AG08396 (cell line): ENCODE measurements at places on chromosomes 4 and X.

- no peak for DNase-seq
Measured at GRCh38 chrX:153878345-153878744, 7.6 kb downstream of the L1CAM start.

DNA sequence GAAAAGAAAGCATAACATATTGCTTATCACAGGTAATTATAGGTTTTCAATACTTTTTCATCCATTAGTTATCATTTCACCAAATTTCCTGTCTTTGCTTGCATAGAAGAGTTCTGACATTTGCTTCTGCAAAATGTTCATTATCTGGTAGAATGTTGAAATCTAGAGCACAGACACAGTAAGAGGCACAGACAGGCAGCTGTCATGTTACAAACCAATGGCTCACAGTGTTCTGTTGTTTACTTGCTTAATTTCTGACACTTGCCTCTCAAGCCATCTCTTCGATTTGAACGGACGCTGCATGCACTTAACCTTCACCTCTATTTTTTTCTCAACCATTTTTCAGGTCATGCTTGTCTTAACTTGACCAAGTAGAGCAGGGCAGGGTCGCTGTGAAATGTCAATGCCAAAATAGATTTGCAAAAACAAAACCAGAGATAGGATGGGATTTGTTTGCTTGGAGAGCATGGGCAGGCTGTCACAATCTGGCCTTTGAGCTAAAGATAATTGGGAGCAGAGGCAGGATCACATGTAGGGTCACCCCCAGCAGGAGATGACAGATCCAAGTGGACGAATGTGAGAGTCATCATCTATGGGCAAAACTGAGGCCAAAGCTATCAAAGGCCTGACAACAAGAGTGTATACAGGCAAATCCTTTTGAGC, 292.3 kb downstream of the SMARCA1 start:
- DNase-seq = no peak

DNA sequence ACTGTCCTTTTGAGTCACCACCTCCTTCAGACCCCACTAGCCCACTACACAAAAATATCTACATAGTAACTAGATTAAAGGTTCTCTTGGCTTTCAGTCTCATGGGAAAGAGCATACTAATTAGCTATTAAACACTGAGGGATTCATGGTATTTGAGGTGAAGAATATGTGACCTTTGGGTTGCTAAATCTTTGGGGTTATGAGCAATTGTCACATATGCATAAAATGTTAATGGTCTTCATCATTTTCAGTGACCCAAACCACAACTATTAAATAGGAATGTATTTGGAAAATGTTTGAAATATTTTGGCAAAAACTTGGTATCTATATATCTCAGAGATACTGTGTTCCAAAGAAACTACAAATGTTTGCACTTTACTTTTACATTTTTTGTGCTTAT, 365.1 kb downstream of the MAGEB5 start:
- DNase-seq = no peak

- DNase-seq = peak; percentile 48
Measured at GRCh38 chr4:151540728-151541388, 131.9 kb downstream of the FHIP1A start.

- peak; percentile 8 for DNase-seq
Measured at GRCh38 chr4:146916479-146917076, 29.1 kb downstream of the TTC29 start.

- no peak for DNase-seq
Measured at GRCh38 chr4:121213940-121214339, 49.8 kb upstream of the TNIP3 start.

DNA sequence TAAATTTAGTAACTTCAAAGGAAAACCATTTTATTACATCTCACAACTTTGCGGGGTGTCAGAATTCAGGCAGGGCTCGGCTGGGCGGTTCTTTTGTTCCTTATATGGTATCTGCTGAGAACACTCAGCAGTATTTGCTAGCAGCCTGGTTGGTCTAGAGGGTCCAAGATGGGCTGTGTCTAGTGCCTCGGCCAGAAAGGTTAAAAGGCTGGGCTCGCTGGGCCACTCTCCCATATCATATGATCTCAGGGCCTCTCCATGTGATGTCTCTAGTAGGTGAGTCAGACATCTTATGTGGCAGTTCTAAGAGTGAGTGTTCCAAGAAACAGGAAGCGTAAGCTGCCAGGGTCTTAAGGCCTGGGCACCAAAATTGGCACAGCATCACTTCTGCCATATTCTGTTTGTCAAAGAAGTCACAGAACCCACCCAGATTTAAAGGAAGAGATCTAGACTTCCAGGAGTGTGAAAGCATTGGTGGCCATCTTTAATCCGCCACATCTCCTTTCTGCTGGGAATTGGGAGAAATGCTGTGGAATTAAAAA, 100.9 kb upstream of the ATP6AP2 start:
- no peak for DNase-seq

DNA sequence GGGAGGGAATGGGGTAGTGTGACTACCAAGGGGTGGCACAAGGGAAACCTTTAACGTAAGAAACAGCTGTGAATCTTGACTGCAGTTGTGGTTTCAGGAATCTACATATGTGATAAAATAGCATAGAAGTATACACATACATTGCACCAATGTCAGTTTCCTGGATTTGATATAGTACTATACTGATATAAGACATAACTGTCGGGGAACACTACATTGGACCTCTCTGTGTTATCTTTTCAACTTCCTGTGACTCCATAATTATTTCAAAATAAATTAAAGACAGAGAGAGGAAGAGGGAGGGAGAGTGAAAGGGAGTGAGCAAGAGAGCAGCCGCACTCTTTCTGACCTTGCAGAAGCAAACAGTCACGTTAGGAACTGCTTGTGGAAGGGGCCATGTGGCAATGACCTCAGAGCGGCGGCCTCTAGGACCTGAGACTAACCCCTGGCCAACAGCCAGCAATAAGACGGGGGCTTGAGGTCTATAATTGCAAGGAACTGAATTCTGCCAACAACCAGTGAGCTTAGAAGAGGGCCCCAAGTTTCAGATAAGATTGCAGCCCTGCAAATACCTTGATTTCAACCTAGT, 47.4 kb downstream of the NALF2 start:
- DNase-seq = no peak

GRCh38 chrX:115147220-115147619, 42.0 kb upstream of the RBMXL3 start:
- no peak for DNase-seq

- DNase-seq = no peak
Measured at GRCh38 chr4:101284546-101284945, 62.8 kb downstream of the PPP3CA start.

DNA sequence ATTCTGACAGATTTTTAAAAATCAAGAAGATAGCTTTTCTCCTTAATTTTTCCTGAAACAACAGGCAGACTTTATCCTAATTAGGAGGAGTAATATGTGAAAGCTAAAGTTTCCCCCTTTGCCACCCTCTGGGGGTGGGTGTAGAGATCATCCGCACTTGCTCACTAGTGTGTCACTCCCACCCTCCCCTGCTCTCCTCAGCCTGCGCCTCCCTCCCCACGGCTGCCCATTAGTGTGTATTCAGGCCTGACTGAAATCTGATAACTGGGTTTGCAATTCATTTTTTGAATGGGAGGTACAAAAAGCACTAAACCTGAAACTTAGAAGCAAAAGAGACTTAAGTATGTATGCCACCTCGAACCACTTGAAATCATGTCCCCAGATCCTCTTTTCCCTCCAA, 110.4 kb upstream of the TRIM2 start:
- no peak for DNase-seq

GRCh38 chrX:56978172-56978571, 17.2 kb downstream of the SPIN3 start:
- peak; percentile 41 for DNase-seq

GRCh38 chrX:121389976-121390714, 342.7 kb downstream of the GLUD2 start:
- no peak for DNase-seq

- DNase-seq = no peak
Measured at GRCh38 chrX:125998432-125998831, 167.7 kb downstream of the DCAF12L2 start.

DNA sequence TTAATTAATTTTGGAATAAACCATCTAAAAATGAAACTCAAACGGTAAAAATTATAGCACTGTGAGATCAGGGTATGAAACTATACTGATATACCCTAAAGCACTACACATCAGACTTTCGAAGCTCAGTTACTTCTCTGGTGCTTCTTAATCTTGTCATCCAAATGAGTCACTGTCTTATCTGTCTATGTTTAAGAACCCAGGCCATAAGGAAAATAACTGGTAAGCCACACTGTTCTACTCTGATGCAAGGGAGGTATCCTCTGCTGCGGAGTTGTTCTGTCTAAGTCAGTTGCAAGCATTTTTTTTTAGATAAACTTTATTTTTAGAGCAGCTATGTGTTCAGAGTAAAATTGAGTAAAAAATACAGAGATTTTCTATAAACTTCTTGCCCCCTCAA, 830.8 kb upstream of the POU3F4 start:
- DNase-seq = no peak

- DNase-seq = no peak
Measured at GRCh38 chr4:61411241-61411640, 211.1 kb downstream of the ADGRL3 start.

GRCh38 chr4:189823591-189823990, 117.1 kb upstream of the FRG1 start:
- DNase-seq = no peak

DNA sequence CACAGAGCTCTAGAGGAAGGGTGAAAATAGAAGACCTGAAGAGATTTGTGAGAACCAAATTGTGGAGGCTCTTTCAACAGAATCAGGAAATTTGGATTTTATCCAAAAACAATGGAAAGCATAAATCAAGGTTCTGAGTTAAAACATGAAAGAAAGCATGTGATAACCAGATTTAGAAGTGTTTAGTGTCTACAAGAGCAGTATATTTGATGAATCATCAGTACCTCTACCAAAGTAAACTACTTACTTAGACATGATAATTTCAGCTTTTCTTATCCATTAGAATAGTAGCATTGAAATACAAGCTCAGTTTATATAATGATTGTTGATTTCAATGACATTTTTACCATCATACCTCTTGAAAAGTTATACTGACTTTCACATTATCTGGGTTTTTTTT, 25.9 kb upstream of the INTU start:
- DNase-seq = no peak

DNA sequence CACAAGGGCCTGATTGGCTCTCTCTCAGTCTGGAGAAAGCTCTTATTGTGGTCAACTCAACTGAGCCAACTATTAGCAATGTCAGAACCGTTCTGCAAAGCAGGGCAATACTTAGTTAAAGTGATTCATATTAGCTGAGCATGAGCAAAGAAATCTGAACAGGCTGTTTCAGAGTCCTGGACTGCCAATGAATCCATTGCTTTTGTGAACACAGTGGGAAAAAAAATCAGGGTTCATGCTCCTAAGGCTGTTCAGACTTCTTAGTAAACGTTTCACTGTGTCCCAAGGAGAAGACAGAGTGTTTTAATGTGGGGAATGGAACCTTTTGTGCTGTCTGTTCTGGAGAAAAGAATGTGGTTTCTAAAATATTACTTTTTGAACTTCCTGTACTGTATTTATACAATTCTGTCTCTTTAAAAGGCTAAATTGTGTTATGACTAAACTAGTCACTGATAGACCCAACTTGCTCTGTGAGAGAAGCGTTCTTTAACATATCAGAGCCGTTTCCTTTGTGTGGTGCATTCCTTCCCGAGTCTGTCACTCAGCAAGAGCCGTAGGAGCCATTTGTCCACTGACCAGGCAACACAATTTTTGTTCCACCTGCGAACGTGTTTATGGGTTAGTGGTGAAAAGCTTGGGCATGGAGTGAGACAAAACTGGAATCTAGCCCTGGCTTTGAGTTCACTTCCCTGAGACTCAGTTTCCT, 366.1 kb downstream of the FBXO8 start:
- peak; percentile 16 for DNase-seq

DNA sequence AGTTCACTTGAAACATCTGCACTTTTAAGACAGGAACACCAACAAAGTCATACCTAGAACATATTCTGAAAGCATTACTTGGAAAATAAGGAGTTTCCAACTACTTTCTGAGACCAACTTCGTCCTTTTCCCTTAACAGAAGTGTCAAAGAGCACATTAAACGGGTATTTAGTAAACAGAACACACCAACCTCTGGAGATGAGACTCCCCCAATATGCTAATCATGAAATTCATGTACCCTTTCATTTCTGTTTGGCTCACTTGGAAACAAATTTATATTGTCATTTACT, 69.2 kb downstream of the NOCT start:
- no peak for DNase-seq

DNA sequence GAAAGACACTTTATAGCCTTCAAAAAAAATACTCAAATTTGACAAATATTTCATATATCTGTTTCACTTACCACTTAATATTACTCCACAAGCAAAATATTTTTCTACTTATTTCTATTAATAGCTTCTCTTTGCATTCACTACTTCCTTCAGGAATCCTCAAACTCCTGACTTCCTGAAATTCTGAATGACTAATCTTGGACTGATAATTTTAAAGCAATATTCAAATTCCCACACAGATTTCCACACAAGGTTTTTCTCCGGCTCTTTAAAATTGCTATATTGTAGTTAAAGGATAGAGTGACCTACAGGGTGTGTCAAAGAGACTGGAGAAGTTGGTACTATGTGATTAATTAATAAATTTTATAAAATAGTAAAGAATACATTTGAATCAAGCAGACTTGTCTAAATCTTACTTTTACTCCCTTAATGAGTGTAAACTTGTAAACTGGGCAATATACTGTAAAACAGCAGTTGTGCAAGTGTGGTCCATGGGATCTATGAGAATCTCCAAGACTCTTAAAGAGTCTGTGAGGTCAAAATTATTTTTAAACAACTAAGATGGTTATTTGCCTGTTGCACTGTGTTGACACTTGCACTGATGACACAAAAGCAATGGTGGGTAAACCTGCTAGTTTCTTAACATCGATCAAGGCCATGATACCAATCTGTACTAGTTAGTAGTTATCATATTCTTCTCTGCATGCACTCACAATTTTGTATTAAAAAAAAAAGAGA, 44.5 kb downstream of the ANKRD17 start:
- no peak for DNase-seq

GRCh38 chr4:40948014-40948413, 198.3 kb downstream of the NSUN7 start:
- DNase-seq = no peak

- no peak for DNase-seq
Measured at GRCh38 chr4:145723336-145723735, 43.4 kb downstream of the C4orf51 start.

- DNase-seq = no peak
Measured at GRCh38 chr4:179595671-179596410, 2153.6 kb upstream of the AGA start.

DNA sequence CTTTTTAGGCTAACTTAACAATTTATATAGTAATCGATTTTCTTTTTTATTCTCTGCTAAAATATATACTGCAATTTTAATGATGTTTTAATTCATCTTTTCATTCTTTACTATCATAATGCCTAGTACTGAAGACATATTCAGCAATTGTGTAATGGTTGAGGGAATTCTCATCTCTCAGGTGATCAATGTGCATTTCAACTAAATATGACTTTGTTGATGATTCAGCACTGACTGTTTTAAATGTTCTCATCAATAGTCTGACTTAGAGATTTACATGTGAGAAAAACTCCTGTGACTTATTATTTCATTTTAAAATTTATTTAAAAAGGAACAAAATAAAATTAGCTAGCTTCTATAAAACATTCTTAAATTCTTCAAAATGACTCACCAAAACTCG, 1450.3 kb downstream of the STIM2 start:
- no peak for DNase-seq

- DNase-seq = peak; percentile 29
Measured at GRCh38 chrX:140712413-140713173, 3.0 kb downstream of the LINC00632 start.
